ENCODE measurements at places on chromosomes 2 and 18.

GRCh38 chr2:220572385-220572784, 945.0 kb downstream of the SLC4A3 start:
- DNase-seq: no peak

- DNase-seq: no peak
Measured at GRCh38 chr2:218063896-218064295, 5.2 kb upstream of the RUFY4 start.

DNA sequence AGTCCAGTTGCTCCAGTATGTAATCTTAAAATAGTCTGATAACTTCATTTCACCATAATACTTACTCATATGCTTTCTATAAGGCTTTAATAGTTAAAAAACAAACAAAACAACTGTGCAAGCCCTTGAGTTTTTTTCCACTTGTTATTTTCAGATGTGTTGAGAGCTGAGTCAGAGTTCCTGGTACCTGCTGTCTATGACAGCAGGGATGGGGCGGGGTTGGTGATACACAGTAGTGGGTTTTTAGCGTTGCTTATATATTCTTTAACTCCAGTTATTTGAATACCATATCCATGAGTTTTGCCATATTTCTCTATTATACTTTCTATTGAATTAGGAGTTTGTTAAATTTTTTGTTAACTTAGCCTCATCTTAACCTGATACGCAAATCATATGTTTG, 5.0 kb downstream of the NAPG start:
- no peak for DNase-seq

DNA sequence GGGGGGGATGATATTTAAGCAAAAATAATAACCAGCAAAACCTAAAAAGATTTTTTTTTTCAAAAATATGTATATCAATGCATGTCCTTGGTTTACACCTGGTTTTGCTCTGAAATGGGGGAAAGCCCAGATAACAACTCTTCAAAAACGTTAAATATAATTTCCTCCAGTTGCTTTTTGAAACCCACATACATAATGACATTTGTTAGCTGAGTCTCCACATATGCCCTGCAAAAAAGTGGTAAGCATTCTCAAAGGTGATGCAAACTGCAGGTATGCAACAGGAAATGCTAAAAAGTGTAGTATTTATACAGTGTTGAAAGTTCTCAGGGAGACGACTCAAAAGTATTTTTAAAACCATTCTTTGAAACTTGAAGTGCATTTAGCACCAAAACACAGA, 258.6 kb downstream of the ZEB2 start:
- no peak for DNase-seq

GRCh38 chr2:70270323-70270722, 12.4 kb downstream of the PCYOX1 start:
- no peak for DNase-seq

GRCh38 chr2:65159906-65160305, 30.0 kb upstream of the RAB1A start:
- no peak for DNase-seq

DNA sequence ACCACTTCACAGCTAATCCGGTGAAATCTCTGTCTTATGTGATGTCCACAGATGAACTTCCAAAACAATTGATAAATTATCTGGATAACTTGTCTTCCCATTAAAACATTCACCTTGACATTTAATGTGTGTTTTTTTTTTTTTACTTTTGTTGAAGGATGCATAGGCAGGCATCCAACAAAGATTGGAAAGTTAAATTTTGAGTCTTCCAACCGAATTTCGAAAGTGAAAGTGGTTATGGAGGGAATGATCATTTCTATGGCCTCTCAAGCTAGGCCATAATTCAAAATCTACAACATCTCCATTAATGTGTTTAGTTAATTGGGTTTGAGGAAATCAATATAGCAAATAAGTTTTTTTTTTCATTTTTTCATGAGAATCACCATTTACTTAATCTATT, 1495.5 kb upstream of the ACVR2A start:
- no peak for DNase-seq

DNA sequence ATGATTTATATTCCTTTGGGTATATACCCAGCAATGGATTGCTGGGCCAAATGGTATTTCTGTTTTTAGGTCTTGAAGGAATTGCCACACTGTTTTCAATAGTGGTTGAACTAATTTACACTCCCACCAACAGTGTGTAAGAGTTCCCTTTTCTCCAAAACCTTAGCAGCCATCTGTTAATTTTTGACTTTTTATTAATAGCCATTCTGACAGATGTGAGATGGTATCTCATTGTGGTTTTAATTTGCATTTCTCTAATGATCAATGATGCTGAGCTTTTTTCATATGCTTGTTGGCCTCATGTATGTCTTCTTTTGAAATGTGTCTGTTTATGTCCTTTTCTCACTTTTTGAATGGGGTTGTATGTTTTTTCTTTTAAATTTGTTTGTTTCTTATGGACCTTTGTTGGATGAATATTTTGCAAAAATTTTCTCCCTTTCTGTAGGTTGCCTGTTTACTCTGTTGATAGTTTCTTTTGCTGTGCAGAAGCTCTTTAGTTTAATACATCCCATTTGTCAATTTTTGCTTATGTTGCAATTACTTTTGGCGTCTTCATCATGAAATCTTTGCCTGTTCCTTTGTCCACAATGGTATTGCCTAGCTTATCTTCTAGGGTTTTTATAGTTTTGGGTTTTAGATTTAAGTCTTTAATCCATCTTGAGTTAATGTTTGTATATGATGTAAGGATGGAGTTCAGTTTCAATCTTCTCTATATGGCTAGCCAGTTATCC, 119.7 kb upstream of the XIRP2 start:
- DNase-seq: no peak

- no peak for DNase-seq
Measured at GRCh38 chr2:222920657-222921186, 59.9 kb downstream of the ACSL3 start.

GRCh38 chr18:52242711-52243110, 97.3 kb upstream of the DCC start:
- no peak for DNase-seq

GRCh38 chr18:7467708-7468466, 99.2 kb upstream of the PTPRM start:
- no peak for DNase-seq

GRCh38 chr18:58525517-58525916, 103.4 kb downstream of the ALPK2 start:
- DNase-seq: peak; percentile 59

GRCh38 chr2:205609113-205609512, 73.2 kb upstream of the NRP2 start:
- no peak for DNase-seq

DNA sequence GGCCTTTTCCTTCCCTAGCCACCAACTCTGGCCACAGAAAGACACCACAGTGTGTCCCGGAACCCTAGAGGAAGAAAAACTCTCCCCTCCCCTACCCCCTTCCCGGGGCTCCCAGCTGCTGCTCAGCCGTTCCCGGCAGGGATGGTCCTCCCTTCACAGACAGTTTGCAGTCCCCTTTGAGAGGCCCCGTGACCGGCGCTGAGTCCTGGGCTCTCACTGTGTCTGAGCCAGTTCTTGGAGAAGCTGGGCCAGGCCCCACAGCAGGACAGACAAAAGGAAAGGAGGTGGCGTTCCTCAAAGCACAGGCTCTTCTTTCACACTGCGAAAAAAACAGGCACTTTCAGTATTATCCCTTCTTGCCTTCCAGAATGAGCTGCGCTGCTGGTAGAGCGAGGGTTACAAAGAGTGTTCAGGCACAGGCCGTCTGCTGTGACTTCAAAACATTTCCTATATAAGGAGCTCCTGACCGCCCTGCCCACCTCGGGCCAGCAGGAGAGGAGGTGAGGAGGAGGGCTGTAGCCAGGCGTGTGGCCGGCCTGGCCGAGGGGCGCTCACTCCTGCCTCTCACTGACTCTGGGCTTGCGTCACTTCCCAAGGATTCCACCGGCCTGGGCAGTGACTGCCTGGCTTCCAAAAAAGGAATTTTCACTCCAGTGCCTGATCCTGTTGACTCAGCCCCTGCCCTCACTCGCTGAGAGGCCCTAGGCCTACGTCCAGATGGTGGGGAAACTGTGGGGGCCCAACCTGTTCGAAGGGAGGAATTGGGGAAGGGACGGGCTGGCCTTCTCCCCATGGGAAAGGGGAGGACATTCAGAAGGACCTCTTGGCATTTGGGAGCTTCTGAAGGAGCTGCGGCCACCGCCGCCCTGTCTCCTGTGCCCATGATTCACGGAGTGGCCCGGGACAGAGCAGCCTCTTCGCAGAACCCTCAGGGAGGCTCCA, 24.9 kb downstream of the CIDEA start:
- no peak for DNase-seq

DNA sequence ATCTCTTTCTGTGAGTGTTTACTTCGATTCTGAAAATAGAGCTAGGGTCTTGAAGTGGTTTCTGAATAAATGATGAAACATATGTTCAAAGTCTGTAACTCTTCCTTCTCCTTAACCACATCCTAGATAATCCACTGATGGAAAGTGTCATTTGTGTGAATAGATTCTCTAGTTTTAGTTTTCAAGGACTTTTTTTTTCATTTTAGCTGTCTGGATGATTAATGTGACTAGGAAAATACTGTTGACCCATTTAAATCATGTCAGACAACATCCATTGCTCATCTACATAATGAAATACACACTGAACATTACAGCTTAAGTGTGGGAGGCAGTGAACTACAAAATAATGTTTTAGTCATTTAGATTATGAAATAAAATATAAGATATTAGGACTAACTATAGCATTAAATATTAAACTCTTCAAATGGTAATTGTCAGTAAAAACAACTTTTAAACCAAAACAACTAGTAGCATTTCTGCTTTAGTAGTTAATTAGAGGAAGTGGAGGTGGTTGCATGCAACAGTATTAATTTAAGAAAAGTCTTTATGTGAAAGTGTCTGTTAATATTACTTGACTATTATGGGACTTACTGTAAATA, 39.1 kb upstream of the DLX1 start:
- DNase-seq: no peak

GRCh38 chr18:74608681-74609080, 11.0 kb downstream of the ZNF407 start:
- DNase-seq: no peak

DNA sequence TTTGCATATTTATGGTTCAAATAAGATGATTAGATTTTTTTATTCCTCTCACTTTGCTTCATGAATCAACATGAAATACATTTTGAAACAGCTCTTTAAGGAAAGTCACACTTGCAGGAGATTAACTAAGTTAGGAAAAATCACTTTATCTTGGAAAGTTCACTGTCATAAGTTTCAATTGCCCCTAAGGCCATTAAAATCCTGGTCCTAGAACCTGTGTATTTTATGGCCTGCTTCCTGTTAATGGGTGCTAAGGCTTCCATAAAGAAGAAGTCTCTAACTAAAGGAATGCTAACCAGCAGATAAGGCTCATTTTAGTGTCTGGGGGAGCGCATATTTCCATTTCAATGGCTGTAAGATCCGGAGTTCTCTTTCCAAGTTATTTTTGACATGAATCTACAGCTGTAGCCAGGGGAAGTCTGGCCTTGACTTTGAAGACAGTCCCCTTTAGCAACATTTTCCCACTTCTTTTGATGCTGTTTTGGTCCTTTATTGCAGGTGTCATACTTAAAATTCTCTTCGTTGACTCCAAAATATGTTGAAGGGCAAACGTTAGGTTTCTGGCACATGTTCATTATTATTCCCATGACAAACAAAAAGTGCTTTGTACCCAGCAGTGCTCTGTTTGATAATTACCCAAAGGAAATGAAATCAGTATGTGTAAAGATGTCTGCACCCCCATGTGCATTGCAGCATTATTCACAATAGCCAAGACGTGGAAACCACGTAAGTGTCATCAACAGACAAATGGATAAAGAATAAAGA, 34.4 kb upstream of the SH3BP4 start:
- no peak for DNase-seq

DNA sequence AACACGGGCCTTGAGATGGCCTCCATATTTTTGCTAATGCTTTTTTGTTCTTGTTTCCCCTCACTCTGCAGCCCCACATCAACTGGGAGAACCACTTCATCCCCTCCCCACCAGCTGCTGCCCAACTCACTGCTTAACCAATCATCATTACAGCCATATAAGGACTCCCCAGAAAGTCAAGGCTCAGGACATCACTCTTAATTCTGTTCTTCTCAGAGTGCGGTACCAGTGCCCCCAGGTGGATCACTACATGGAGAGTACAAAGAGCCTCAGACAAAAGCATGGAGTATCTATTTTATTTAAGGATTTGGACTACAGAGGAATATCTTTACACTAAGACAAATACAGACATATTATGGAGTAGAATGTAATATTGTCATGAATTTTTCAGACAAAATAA, 340.6 kb downstream of the PAX3 start:
- DNase-seq: no peak

GRCh38 chr2:101162561-101163330, 11.6 kb upstream of the TBC1D8 start:
- DNase-seq: no peak

GRCh38 chr2:11678306-11678960, 8.4 kb upstream of the NTSR2 start:
- DNase-seq: no peak

DNA sequence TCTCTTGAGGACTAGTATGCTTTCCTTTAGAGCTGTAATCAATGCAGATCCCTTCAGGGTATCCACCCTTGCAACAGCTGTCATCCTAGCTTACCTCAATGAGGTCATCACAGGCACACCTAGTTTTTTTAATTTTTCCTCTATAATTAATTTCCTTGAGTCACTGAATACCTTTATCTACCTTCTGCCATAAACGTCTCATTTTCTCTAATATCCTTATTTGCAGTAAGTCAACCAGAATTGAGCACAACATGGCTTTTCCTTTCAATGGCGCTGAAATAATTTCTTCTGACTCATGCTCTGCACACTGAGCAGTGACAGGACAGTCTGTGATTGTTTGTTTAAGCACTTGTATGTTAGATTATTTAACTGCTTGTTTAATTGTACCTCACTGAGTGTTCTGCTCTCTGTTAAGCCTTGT, 49.4 kb downstream of the ETAA1 start:
- DNase-seq: no peak

DNA sequence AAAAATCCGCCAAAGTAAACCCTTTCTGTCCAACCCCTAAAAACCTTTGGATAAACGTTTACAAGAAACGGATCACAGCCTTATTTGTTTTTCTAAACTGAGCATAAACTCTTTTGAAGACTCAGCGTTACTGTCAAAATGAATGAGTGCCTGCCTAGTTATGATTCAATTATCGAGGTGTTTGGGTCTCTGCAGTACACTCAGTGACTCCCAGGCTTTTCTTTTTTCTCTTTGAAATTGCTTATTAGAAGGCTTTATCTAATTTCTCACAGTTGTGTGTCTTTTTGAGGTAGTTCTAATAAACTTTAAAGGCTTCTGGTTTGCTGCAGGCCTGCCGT, 663 bp downstream of the RHBDD1 start:
- no peak for DNase-seq

- DNase-seq: no peak
Measured at GRCh38 chr18:59877361-59877760, 22.4 kb upstream of the PMAIP1 start.

GRCh38 chr2:16255120-16255519, 314.8 kb downstream of the MYCN start:
- no peak for DNase-seq

DNA sequence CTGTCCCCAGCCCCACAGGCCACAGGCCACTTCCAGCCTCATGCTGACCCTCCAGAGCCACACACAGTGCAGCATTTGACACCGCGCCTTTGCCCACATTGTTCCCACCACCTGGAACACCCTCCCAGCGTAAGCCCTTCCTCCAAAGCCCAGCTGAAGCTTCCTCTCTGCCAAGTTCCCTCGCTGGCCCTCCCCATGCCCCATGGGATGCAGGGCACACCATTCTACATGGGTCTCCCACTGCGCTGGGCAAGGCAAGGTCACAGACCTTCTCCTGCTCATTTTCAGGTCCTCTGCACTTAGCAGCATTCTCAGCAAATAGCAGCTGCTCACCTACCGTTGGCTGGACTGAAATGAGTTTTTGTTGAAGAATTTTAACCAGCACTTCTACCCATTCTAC, 455.5 kb downstream of the EIPR1 start:
- DNase-seq: no peak

- DNase-seq: no peak
Measured at GRCh38 chr18:59293317-59293716, 20.1 kb upstream of the RAX start.

All from activated CD4-positive, alpha-beta T cell treated with anti-CD3 and anti-CD28 coated beads, Interleukin-2, amount 50 U/mL, for 24 hours (primary cell).